ENCODE measurements at places on chromosomes 3 and 15. TPM values are rescaled to one million over a fixed set of nuclear protein-coding genes. Genes with fewer than 3 reads are reported as not detected.

GRCh38 chr15:76328958-76329357 lies 7.6 kb upstream of the ISL2 start:
- DNase-seq, result no peak

- DNase-seq, result no peak
Observed at GRCh38 chr3:127137113-127137512, 55.8 kb upstream of the PRR23E start.

GRCh38 chr15:66735909-66736305 lies 33.9 kb downstream of the SMAD6 start:
- no peak for DNase-seq

- peak; percentile 49 for DNase-seq
Observed at GRCh38 chr3:176697284-176697889, 499.9 kb downstream of the TBL1XR1 start.

DNA sequence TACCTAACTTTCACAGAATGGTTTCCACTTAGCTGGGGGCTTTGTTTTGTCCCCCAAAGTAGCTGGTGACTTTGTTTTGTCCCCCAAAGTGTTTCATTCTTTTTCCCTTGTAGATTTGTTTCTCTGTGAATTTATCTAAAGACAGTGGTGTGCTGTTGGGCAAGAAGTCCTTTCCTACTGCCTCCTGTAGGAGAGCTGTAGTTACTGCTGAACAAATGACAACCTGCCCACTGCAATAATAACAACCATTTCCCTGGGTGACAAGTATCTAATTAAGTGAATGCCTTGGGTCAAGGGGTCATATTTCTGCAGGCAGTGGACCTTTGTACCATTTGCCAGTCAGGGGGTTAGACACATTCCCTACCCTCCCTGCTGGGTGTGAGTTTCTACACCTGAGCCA lies 125.4 kb upstream of the BFSP2 start:
- no peak for DNase-seq

GRCh38 chr15:85693277-85693676 lies 101.4 kb downstream of the KLHL25 start:
- DNase-seq, result no peak

GRCh38 chr3:89145995-89146394 lies 38.6 kb downstream of the EPHA3 start:
- DNase-seq, result no peak

DNA sequence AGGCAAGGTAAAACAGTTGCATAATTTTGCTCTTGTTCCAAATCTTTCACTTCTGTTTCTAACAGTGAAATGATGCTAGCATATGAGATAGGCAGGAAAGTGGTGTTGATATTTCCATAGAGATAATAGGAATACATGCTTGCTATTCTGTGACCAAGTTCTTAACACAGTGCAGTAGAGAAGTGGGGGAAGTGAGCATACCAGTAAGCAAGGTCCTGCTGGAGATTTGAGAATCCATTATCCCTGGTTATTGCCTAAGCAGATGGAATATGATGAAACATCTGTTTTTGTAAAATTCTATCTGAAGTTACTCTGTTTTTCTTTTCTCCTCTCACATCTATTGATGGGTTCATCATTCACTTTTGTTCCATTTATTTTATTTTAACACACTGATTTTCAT lies 28.7 kb downstream of the USP8 start:
- DNase-seq, result no peak

- no peak for DNase-seq
Observed at GRCh38 chr15:63727542-63727941, 106.2 kb downstream of the HERC1 start.

GRCh38 chr15:40353697-40354096 lies 2.9 kb downstream of the PHGR1 start:
- DNase-seq, result no peak

GRCh38 chr3:122025296-122025695 lies 3.2 kb upstream of the ILDR1 start:
- no peak for DNase-seq

DNA sequence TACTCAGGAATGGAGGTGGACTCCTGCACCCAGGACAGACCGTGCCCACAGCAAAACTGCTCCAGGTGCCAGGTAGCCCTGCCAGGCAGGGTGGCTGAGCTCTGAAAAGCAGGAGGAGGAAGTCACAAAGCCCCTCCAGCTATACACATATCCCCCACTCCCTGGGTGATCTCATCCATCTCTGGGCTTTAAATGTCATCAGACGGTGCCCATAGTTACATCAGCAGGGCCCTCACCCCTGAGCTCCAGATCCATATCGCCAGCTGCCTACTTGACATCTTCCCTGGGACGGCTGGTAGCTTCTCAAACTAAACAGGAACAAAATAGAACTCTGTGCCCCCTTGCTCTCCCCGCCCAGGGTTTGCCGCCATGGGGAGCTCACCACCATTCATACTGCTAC lies 87.7 kb downstream of the MEGF11 start:
- DNase-seq, result no peak

DNA sequence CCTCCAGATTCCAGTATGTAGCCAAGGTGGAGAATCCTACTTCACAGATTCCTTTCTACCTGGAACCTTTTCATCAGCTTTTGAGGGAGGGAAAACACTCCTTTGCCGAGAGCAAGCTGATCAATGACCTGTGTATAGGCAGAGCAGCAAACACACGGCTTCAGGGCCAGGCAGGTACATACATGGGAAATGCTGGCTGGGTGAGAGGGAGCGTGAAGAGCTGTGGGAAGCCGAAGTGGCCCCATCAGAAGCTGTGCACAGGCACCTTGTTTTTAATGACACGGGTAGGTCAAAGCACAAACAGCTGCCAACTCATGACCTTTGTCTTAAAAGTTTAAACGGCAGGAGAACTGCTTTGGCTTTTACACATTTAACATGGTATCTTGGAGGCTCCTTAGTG lies 25.3 kb downstream of the STARD5 start:
- DNase-seq, result no peak

- peak; percentile 89 for DNase-seq
Observed at GRCh38 chr3:59709702-59710553, 660.1 kb upstream of the CFAP20DC start.

DNA sequence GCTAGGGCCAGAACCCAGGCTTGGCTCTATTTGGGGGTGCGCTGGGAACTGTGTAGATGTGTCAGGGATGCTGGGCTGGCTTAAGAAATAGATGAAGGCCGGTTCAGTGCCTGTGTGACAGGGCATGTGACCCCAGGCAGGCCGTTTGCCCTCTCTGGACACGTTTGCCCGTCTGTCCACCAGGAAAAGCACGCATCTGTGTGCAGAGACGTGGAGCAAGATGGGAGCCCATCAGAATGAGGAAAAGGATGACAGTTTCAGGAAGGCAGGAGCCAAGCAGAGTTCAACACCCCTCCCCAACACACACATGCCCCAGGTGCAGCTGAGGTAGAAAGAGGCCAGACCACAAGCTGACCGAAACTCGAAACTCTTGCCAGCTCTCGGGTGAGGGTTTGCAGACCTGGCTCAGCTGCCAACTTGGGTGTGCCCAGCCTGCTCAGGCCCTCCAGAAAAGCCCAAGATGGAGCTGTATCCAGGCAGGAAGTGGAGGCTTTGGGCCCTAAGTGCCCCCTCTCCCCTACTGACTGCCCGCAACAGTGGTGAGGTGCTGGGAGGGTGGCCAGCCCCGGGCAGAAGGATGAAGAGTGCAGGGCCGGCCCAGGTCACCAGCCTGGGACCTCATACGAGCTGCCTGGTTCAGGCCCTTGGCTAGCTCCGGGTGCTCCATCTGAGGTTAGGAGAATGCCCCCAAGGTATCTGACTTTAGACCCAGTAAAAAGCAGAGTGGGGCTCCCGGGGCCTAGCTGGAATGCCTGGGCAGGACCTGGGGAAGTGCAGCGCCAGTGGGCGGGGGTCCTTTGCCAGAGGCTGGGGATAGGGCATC lies 10.2 kb upstream of the MESP1 start:
- DNase-seq, result peak; percentile 73

GRCh38 chr3:44883999-44884431 lies 9.6 kb downstream of the TGM4 start:
- DNase-seq, result no peak

DNA sequence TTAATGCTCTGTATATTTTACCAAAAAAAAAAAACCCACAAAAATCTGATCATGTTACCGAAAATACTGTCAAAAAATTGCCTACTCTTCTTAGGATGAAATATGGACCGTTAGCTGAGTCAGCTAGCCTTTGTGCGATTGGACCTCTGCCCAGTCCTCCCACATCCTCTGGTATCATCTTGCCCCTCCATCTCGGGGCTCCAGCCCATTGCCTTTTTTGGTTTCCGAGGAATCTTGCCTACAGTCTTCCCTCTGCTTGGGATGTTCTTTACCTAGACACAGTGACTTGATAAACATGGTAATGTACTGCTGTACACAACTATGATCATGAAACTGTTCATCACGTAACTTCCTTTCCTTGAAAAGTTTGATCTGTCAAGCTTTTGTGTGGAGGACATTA lies 371.4 kb downstream of the SV2B start:
- no peak for DNase-seq

GRCh38 chr3:141271279-141272030 lies 39.8 kb downstream of the PXYLP1 start:
- DNase-seq, result no peak

GRCh38 chr3:161142486-161142885 lies 37.3 kb upstream of the B3GALNT1 start:
- no peak for DNase-seq

GRCh38 chr3:155046935-155047334 lies 33.2 kb upstream of the MME start:
- DNase-seq, result no peak

GRCh38 chr15:73717206-73717605 lies 33.0 kb downstream of the CD276 start:
- no peak for DNase-seq

- DNase-seq, result no peak
Observed at GRCh38 chr3:174583396-174583795, 275.7 kb upstream of the NAALADL2 start.

DNA sequence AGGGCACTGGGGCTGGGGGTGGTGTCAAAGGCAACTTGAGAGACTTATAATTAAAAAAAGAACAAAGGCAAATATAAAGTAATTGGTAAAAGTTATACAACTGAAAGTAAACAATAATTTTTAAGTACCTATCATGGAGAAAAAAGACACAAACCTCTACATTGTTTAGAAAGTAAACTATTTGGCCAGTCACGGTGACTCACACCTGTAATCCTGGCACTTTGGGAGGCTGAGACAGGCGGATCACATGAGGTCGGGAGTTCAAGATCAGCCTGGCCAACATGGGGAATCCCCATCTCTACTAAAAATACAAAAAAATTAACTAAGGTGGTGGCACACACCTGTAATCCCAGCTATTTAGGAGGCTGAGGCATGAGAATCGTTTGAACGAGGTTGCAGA lies 25.8 kb downstream of the RPSA start:
- DNase-seq, result no peak

DNA sequence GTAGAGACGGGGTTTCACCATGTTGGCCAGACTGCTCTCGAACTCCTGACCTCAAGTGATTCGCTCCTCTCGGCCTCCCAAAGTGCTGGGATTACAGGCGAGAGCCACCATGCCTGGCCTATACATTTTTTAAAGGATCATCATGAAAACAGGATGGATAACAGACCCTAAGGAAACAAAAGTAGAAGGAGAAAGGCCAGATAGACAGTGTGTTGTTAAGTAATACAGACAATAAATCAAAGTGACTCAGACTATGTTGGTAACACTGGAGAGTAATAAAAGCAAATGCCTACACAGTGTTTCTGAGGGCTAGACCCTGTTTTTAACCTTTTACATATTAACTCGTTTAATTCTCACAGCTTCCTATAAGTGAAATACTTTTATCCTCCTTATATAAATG lies 133.8 kb upstream of the MCTP2 start:
- DNase-seq, result no peak

- peak; percentile 43 for DNase-seq
Observed at GRCh38 chr15:22942877-22943276, 37.3 kb downstream of the CYFIP1 start.

DNA sequence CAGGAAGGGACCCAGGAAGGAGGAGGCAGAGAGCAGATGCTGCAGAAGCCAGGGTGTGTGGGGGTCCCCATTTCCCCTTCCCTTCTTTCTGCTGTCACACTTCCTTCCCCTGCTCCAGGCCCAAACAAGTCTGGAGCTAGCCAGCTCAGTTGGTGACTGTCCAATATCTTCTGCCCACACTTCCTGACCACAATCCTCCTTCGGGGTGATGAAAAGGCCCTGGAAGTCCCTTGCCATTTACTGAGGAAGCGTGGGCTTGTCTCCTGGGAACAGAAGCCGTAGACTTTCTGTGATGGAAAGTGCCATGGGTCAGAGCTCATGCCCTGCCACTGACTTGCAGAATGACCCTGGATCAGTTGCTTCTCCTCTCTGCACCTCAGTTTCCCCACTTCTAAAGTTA lies 39.0 kb downstream of the ANAPC13 start:
- DNase-seq, result no peak

GOLIM4 gene
- 44.0 TPM for total RNA-seq

GOLGA8J gene
- not detected for total RNA-seq

FSTL1 gene
- 548 TPM for total RNA-seq

GOLGA8G gene
- not detected for total RNA-seq

RHOV gene
- not detected for total RNA-seq

AHSG gene
- not detected for total RNA-seq

SLC41A3 gene
- total RNA-seq, result 49.0 TPM

UROC1 gene
- total RNA-seq, result not detected

SNX22 gene
- total RNA-seq, result 0.38 TPM

DNAH12 gene
- 0.05 TPM for total RNA-seq

CHRM5 gene
- not detected for total RNA-seq

CYP1A2 gene
- not detected for total RNA-seq

Measured in posterior vena cava (tissue), 2 donors.